Activated T-cell treated with anti-CD3 and anti-CD28 coated beads for 1 hour (primary cell): ENCODE measurements at places on chromosomes 3 and 15.

GRCh38 chr15:50235794-50236193, 29.7 kb downstream of the HDC start:
- no peak for DNase-seq

- DNase-seq: no peak
These were observed 238.0 kb upstream of the EOMES start for GRCh38 chr3:27960133-27960532.

GRCh38 chr15:28106294-28107110, 7.4 kb upstream of the OCA2 start:
- no peak for DNase-seq

DNA sequence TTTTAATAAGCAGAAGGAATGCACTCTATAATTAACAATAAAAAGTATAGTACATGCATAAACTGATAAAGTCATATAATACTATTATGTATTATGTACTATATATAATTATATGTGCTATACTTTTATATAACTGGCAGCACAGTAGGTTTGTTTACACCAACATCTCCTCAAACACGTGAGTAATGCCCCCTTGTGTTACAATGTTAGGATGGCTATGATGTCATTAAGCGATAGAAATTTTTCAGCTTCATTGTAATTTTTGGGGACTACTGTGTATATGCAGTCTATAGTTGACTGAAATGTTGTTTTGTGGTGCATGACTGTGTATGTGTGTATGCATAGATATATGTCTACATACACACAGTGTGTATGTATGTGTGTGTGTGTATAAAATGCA, 100.6 kb downstream of the SLMAP start:
- no peak for DNase-seq

DNA sequence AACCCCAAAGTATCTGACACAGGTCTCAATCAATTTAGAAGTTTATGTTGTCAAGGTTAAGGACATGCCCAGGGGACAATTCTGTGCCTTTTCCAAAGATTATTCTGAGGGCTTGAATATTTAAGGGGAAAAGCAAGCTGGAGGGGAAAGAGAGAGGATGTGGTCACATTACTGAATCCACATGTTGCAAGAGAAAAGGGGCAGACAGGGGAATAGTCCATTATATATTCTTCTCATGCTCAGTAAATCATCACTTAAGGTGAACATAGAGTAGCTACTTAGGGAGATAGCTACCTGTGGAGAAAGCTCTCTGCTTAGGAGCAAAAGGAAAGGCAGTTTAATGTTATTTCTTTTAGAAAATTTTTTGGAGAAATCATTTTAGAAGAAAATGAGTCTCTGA, 751.6 kb downstream of the SI start:
- DNase-seq: no peak

GRCh38 chr3:50378757-50379156, 19.4 kb upstream of the TMEM115 start:
- DNase-seq: no peak

DNA sequence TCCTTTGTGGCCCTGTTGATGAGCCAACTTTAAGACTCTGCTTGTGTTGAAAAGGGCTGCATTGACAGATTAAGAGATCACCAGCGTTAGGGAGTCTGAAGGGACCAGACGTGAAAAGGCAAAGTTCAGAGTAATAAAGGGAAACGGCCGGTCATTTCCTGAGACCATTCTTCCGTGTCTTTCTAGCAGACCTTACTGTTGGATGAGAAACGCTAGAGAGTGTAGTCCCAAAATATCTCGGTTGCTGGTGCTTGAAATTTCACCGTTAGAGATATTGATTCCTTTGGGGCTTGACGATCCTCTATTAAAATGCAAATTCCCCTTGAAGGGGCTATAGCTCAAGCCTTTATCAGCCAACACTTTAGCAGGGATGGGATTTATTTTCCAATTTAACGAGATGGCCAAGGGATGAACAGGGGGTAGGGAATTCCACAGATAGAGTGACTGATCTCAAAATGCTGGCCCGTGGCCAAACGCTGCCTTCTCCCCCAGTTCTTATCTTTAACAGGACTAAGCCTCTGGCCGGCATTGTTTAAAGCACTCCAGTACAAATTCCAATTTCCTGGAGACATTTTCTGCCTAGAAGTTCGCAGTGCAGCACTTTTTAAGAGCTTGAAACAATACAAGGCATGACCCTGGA, 250.4 kb downstream of the TJP1 start:
- no peak for DNase-seq

DNA sequence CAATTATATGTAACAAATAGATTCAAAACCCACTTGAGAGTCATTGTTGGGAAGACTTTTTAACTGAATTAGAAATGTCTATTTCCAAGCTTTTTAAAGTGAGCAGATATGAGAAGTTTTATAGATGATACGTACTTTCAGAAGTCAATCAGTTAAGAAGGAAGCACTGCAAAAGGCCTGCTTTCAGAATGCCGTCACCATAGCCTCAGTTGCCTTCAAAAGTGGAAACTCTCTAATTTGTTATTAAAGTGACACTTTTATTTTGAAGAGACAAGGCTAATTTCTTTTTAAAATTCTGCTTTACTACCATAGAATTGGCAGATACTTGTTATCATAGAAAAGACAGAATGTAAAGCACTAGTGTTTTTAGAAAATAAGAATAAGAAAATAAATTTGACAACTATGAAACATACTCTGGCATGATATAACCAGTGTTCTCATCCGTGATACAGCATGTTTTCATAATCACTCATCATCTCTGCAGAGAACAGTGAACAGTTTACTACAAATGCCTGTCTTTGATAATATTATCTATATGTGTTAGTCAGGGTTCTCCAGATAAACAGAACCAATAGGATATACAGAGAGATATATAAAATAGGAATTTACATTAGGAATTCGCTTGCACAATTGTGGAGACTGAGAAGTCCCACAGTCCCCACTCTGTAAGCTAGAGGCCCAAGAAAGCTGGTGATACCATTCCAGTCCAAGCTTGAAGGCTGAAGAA, 7.0 kb upstream of the PLD1 start:
- no peak for DNase-seq

DNA sequence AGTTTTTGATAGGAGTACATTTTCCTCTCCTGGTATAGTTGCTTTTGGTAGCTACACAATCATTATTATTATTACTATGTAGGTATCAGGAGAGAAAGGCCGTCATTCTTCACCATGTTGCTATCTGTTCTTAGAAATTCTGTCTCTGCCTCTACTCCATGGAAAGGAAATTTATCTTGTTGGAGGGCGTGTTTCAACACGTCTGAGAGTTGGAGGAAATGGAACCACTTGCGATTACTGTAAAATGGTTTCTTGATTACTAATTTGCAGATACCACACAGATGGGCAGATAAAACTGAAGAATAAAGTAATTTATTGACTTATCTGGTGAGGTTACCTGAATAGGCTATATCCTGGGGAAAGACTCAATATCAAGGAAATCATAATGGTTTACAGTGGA, 488.4 kb downstream of the NR2F2 start:
- DNase-seq: no peak

GRCh38 chr3:112090887-112091586, 4.8 kb downstream of the C3orf52 start:
- no peak for DNase-seq

- peak; percentile 37 for DNase-seq
These were observed 1.8 kb downstream of the PRKCD start for GRCh38 chr3:53162672-53163443.

DNA sequence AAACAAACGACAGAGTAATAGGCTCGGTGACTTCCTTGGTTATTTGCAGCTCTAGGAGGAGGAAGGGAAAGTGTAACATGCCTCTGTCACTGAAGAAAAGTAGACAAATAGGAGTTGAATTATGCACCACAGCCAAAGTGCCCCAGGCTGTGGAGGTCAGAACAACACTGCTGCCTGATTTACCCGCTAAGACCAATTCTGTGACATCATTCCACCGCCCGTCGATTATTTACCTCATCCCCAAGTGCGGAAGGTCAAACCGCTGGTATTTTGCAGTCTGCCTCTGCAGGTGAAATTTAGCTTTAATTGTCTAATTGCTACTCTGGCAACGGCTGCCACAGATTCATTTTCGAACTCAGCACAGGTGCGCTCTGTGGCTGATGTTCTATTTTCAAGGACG, 106.3 kb upstream of the PRICKLE2 start:
- DNase-seq: no peak

- DNase-seq: no peak
These were observed 429.4 kb upstream of the PROK2 start for GRCh38 chr3:72214066-72214951.
